ENCODE measurements at places on chromosomes 4 and X.
A peak's percentile ranks its signal among the peaks of the same experiment; 100 is the strongest.

DNA sequence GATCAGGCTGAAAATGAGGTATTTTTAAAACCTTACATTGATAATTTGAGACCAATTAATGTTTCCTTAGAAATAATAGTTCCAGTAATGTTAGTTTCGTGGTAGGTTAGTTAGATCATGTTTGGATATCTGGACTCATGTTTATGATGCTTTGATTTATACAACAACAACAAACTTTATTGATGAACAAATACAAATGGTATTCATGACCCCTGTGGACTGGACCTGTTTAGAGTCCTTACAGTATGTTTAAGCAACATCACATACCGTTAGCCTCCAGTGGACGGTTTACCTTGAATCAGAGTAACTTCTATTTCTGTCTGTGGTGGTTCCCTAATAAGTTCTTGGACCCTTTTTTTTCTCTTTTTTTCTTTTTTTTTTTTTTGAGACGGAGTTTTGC is 18.0 kb downstream of the ZRSR2 start:
- DNase-seq: no peak

- no peak for DNase-seq
Observed at GRCh38 chrX:113726009-113726408, 857.9 kb upstream of the HTR2C start.

GRCh38 chr4:141081921-141082395 is 51.3 kb downstream of the RNF150 start:
- DNase-seq: no peak

DNA sequence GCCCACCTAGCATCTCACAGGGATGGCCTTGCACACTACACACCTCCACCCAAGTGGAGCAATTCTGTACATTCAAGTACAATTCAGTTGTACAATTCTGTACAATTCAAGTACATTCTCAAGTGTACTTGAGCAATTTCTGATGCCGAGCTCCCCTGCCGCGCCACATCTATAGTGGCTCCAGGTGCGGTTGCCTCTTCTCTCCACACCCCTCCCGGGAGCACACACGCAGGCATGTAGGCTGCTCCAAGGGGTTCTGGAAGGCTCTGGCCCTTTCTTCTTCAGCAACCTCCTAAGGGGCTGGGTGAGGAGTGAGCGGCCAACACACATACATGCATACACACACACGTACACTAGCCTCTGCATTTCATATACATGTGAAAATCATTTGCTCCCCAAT is 18.9 kb upstream of the DUSP9 start:
- no peak for DNase-seq

DNA sequence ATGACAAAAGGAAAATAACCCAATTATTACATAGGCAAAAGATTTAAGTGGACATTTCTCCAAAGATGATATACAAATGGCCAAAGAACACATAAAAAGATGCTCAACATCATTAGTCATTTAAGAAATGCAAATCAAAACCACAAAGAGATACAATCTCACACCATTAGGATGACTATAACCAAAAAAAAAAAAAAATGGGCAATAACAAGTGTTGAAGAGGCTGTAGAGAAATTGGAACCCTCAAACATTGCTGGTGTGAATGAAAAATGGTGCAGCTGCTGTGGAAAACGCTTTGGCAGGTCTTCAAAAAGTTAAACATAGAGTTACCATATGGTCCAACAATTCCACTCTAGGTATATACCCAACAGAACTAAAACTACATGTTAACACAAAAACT is 5.6 kb upstream of the PRDX4 start:
- DNase-seq: no peak

- DNase-seq: no peak
Observed at GRCh38 chrX:32137525-32137924, 1065.7 kb upstream of the FTHL17 start.

GRCh38 chr4:104973708-104974107 is 173.0 kb upstream of the TET2 start:
- no peak for DNase-seq

- no peak for DNase-seq
Observed at GRCh38 chr4:40992472-40993295, 221.7 kb downstream of the APBB2 start.

- no peak for DNase-seq
Observed at GRCh38 chrX:126165721-126166461, at the start of gene DCAF12L2. Gene DCAF12L2, minus strand, starts transcription at chrX:126166289. Its CDS starts 365 bp downstream, at chrX:126165924.

DNA sequence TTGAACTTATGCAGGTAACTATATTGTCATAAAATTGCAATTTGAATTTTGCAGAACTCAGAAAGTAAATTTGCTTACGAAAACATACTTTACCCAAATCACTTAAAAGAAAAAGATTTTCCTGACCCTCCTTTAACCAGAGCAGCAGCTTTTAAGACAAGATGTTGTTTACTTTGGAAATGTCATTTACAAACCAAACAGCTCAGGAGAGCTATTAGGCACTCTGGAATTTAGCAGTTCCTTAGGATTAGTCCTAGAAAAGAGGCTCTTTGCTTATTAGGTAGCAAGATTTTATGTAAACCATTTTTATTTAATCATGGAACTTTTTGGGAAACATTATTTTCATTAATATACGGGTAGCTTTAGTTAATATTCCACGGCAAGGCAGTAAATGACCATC is 765.7 kb upstream of the POU3F4 start:
- DNase-seq: no peak

- no peak for DNase-seq
Observed at GRCh38 chr4:42646013-42646784, 10.7 kb downstream of the ATP8A1 start.

GRCh38 chr4:88857588-88857987 is 160.0 kb upstream of the NAP1L5 start:
- no peak for DNase-seq

DNA sequence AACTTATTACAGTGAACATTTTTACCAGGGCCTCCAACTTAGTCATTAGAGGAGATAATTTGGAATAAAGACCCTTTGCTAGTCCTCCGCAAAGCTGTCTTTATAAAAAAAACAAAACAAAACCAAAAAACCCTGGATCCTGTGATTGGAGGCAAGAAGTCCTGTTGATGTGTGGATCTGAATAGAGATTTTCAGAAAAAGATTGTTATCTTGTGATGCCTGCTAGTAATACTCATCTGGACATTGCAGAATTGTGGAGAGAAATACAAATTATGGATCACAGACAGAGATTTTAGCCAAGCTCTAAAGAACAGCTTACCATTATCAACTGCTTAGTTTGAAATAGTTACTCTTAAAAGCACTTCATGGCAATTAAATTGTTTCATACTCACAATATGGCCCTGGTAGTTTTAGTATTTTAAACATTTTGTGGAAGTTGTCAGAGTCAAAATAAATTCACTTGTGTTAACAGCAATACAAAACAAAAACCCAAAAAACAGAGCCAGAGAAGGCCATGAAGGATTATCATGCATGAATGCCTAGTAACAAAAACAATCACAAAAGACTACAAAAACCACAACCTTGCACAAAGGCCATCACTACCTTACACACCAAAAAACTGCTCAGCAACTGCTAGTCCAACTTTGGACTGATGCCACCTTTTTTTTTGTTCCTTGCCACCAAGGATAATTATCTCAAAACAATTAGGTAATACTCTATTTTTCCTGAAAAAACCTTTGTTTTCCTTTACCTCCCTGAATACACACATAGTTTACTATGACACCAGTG is 514.5 kb upstream of the SLIT2 start:
- no peak for DNase-seq

DNA sequence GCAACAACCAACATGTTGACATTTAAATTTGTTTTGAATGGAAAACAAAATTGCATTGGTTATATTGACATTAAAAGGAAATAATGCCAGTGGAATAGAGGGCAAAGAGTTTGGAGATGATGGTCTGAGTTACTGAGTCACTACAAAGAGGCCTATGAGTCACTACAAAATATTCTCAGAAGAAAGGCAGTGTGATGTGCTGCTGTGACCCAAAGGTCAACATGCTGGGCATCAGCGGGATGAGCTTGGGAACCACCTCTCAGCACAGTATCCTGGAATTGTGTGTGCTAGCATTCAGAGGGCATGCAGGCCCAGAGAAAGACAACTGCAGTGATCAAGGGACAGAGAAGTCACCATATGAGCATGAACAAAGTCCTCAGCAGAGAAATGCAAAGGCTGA is 2.8 kb downstream of the CMC4 start:
- no peak for DNase-seq

DNA sequence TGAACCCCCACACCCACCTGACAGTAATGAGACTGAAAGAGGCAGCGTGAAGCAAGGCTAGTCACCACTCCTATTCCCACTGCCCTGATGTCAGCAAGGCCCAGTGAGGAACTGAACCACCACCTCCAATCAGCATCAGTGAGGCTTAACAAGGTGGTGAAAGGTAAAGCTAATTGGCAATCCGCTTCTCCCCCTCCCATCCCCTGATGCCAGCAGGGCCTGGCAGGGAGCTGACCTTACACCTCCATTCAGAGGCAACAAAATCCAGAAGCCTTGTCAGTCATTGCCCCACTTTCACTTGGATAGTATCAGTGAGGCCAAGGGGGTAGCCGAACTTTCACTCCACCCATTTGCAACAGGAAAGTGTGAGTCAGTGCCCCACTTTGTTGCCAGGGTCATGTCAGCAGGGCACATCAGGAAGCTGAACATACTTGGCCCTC is 60.8 kb downstream of the AWAT2 start:
- DNase-seq: no peak

DNA sequence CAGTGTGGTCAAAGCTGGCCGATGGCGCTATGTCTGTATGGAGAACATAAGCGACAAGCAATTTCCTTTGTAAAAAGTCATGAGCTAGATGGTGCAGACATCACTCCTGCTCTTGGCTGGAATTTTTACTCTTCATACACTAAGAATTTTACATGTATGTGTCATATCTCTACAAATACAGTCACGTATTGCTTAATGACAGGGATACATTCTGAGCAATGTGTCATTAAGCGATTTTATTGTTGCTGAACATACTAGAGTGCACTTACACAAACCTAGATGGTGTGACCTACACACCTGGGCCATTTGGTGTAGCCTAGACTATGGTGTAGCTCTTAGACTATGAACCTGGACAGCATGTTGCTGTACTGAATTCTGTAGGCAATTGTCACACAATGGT is 185.4 kb downstream of the SOWAHB start:
- no peak for DNase-seq

DNA sequence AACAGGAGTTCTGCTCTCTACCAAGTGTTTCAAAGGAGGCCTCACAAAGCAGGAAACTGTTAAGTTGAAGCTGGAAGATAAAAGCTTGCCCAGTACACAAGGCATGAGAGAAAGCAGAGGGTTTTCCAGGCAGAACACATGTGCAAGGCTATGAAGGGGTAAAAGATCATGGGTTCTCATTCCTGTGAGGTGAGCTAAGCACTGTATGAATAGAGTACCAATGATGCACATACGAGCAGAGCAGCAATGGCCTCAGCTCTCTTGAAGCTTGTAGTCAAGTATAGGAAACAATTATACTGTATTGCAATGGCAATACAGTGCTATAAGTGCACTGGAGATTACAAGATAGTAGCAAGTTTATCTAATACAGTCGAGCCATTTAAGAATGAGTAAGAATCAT is 18.0 kb downstream of the TTC29 start:
- no peak for DNase-seq

GRCh38 chr4:153620352-153620751 is 63.7 kb upstream of the TLR2 start:
- DNase-seq: no peak

GRCh38 chr4:74369855-74370254 is 4.9 kb downstream of the EREG start:
- no peak for DNase-seq

DNA sequence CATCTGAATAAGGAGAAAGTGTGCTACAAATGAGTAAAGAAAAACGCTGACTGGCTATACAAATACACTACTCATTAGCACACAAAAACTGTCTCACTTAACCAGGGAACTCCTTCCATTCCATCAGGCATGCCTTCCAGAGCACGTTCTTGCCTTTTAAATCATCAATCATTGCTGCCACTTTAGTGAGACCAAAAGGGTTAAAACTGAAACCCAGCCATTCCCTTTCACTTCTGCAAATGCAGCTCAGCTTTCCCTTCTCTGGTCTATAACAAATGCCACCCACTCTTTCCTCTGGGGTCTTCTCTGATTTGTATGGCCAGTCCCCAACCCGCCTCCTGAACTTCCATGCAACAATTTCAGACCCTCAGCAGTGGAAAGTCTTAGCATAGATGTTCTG is 231.5 kb downstream of the TRIML1 start:
- no peak for DNase-seq

- no peak for DNase-seq
Observed at GRCh38 chr4:3174371-3175338, 74.3 kb upstream of the MSANTD1 start.

DNA sequence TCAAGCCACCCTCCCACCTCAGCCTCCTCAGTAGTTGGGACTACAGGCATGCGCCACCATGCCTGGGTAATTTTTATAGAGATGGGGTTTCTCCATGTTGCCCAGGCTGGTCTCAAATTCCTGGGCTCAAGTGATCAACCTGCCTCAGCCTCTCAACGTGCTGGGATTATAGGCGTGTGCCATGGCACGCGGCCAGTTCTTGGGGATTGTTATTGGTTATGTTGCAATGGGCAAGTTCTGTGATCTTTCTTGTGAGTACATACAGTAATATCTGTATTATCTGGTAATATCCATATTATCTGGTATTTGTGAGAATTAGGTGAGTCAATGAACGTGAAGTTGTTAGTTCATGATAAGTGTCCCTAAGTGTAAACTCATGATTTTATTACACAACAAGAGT is 90.3 kb upstream of the TBL1X start:
- DNase-seq: peak; percentile 74

GRCh38 chr4:36172656-36173055 is 71.7 kb downstream of the ARAP2 start:
- DNase-seq: no peak

DNA sequence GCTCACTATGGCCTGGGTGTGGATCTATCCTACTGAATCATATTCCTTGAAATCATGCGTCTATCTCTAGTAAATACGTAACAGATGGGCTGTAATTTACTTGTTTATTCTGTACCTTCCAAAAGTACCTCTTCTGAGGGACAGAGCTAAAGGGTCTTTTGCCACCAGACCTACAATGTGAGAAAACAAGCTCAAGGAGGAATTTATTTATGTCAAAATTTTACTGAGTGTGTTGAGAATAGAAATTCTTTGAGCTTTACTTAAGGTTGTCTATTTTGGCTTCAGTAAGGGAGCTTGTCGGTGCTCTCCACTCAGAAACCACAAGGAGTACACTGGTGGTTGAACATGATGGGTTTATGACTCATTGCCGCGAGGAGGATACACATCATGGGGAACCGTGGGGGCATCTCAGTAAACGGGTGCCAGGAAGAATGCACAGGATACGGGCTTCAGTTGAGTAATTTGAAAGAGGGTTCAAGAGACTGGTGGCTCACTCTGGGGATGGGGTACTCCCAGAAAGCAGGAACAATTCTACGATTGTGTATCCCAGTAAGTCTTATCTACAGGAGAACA is 3.0 kb downstream of the ANK2 start:
- DNase-seq: no peak

- DNase-seq: no peak
Observed at GRCh38 chrX:149807747-149808458, 26.2 kb downstream of the MAGEA9 start.

GRCh38 chr4:156196722-156197121 is 243.1 kb upstream of the CTSO start:
- DNase-seq: no peak
